ENCODE measurements at places on chromosomes 2 and 18.

DNA sequence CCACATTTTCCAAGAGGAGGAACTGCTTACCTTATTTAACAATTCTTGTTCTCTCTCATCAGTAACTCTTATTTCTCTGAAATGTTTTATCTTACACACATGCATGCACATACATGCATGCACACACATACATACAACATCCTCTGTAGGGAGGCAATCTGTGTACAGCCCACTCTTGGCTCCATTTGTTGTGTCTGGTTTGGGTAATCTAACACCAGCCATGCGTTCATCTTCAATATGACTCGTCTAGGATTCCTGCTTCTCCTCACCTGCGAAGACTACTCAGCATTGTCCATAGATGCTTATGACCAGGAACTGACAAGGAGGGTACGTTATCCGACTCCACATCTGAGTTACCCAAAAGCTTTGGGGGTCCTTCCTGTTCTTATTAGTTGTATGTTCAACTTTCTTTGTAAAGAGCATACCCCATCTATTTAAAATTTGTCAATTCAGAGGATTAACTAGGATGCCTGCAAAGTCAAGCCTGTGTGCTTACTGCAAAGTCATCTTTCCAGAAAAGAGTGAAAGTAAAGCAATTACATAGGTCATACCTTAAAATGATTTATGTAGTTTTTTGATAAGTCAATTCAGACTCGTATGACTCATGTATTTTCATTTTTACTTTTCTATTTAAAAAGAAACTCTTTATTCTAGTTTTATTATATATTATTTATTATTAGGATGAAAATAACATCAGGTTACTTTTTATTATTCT, 18.2 kb downstream of the LYPD6B start:
- no peak for DNase-seq

GRCh38 chr2:115124817-115125216, 682.4 kb downstream of the DPP10 start:
- DNase-seq = no peak

DNA sequence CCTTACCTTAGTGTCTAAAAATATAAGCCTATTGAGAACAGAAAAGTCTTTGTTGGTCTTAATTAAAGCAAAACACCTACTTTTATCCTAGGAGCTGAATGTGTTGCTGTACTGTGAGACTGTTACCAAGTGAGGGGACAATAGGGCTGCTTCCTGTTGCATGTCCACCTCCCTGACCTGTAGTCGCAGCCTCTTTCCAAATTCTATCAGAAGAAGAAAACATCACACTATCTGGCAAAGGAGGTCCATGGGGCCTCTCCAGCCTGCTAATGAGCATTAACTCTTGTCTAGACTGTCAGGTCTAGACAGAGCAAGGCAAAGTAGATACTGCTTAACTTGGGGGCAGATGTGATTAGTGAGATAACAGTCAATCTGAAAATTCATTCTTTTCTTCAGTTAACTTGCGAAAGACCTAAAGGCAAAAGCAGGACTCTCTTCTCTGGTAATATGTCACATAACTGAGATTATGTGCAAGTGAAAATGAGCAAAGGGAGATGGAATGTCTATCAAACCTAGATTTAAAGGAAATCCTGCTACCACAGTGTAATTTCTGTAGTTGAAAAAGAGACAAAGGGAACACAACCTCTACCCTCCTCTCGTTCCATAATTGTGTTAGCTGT, 66.9 kb downstream of the CDH20 start:
- DNase-seq = no peak

- no peak for DNase-seq
Observed at GRCh38 chr18:48815179-48815515, 135.6 kb downstream of the SMAD7 start.

DNA sequence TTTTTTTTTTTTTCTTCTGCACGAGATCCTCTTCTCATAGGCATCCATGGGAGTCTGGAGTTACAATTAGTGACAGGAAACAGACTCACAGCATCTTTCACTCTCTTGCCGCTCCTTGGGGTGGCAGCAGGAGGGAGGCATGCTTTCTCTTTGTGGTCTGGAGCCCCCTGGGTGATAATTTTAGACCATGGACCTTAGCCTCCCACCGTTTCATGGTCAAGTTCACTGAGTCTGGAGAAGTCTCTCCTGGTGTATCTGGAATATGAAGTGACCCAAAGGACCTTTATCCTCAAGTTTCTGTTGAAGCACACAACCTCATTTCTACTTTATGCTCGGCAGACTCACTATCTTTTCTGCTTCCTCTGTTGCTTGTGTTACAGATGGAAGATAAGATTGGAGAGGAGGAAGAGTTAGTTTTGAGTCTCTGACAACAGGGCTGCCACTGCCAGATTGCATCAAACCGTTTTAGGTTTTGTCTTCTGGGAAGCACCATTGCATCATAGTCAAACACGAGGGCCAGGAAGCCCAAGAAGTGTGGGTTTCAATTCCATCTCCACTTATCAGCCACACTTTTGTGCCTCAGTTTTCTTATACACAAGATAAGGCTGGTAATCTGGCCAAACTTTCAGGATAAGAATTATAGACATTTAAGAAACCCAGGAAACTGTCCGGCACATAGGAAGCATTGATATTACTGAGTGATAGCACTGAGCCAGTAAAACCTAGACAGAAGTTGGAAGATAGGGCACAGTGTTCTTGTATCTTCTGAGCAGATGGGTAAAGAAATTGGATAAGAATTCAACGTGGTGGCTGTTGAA, 62.3 kb downstream of the ADCYAP1 start:
- no peak for DNase-seq

GRCh38 chr2:239309398-239310245, 91.2 kb downstream of the HDAC4 start:
- DNase-seq = no peak

DNA sequence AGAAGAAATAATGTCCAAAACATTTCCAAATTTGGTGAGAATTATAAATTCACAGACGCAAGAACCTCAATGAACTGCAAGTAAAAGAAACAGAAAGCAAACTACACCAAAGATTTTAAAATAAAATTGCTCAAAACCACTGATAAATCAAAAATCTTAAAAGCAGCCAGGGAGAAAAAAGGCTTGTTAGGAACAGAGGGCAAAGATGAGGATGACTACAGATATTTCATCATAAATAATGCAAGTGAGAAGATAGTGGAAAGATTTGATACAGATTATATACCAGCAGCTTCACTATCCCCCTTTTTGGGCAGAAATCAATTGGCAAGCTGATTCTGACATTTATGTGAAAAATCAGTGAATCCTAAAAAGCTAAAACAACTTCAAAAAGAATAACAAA, 10.3 kb upstream of the ASXL3 start:
- DNase-seq = no peak

DNA sequence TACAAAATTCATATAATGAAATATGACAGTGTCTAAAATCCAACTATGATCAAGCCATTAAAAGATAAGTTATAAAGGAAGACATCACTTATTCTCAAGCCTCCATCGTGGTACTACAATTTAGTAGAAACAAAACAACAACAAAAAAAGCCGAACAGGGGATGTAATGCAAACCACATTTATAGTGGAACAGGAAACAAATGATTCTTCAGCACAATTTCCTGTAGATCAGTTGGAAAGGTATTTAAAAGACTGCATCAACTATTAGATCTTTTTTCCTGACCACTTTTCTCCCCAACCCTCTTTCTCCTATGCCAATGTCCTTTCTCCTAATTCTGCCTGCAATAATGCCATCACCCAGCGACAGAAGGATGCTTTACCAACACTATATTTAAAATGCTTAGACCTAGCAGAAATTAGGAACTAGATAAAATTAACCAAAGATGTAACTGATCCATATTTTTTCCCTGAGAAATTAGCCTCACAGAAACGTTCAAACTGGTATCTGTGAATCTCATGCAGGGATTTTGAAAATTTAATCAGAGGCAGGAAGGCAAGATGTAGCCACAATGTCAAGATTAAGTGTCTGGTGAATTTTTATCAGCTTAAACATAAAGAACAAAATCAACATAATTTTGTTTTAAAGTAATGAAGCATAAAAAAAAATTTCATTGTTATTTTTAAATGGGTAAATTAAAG, 271.4 kb downstream of the TCF4 start:
- no peak for DNase-seq

DNA sequence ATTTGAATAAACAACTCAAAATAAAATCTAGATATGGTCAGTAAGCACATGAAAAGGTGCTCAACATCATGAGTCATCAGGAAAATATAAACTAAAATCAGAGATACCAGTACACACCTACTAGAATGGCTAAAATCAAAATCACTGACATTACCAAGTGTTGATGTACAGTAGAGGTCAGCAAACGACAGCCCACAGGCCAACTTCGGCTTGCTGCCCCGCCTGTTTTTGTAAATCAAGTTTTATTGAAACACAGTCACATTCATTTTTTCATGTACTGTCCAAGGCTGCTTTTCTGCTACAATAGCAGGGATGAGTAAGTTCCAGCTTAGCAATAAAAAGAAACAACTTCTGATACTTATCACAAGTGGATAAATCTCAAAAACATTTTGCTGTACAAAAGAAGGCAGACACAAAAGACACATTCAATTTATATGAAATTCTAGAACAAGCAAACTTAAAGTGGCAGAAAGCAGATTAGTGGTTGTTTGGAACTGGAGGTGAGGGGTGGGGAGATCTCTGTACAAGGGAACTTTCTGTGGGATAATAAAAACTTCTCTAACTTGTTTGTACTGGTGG, 32.1 kb downstream of the TRAK2 start:
- DNase-seq = no peak

DNA sequence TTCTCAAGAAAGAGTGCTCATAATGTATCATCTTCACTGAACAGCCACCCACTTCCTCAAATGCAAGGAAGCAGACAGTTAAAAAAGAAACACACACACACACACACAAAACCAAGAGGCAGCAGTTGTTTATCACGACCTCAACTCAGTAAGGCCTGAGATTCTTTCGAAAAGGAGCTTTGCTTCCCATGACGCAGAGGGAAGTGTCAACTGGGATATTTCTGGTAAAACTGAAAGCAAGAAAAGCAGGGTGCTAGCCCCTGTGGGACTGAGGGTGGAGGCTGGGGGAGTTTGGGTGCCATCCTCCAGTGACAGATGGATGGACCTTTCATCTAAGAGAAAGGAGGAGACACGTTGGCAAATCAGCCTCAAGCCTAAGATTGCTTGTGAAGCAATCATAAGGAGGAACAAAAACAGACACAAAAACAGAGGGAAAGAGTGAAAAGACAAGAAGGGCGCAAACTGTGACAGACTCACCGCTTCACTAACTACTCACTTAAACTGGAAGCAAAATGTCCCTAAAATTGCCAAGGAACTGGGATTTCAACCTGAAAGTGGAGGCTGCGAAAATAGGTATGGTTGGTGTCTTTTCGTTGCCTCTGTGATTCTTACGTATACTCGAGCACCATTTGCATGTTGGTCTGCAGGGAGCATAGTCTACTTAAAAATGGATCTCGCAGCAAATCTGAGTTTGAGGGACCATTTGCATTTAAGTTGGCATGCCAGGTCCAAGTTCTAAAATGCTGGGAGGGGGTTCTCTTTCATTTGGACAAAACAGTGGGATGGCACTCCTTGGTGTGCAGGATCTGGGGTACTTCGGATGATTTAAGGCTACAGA, at the start of gene ARHGAP25:
Gene ARHGAP25, plus strand, starts transcription at position 124 of the 838 bp plus-strand sequence. Its CDS starts 389 bp downstream, at position 513.
- no peak for DNase-seq
